Mesendoderm (in vitro differentiated cells): ENCODE measurements at places on chromosomes 2 and 18.

DNA sequence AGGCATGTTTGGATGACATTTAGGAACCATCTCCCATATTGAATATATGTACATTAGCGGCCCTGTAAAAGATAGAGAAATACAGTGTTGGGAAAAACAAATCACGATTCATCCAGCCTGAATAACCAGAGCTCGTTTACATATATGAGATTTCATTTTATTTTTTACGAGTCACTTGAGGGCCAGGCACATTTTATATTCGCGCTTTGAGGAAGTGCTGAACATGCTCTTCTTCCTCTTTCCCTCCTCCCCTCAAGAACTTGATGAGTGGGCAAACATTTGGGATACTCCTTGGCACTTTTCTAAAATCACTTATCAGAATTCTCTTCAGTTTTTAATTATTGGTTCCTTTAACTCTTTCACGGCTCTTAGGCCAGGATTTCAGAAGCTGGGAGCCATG is 268.0 kb upstream of the TANK start:
- no peak for DNase-seq

- no peak for DNase-seq
These were observed 171.2 kb downstream of the ASB1 start for GRCh38 chr2:238597638-238598528.

DNA sequence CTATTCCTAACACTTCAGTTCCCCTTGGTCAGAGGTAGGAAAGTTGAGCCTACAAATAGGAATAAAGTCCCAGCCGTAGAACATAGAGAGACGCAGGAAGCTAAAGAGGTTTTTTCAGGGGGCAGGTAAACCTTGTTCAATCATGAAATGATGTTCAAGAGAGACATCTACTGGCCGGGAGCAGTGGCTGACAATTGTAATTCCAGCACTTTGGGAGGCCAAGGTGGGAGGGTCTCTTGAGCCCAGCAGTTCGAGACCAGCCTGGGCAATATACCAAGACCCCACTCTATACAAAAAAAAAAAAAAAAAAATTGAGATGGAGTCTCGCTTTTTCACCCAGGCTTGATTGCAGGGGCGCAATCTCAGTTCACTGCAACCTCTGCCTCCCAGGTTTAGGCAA is 66.7 kb upstream of the DNAJC10 start:
- peak; percentile 78 for DNase-seq

DNA sequence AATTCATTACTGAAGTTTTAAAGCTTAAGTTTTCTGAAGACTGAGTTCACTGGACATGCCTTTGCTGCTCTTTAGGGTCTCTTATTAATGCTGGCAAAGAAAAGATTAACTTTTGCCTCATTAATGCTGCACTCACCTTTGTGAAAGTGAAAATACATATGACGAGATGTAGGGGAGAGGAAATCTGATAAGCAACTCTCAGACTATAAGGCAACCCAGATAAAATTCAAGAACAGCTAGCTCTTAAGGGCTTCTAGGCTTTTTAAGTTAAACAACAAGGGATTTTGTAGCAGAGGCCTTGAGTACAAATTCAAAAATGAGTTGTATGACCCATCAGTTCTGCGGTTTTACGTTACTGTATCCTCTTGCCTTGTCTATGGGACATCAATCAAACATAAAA is 143.7 kb downstream of the USP34 start:
- DNase-seq: no peak

DNA sequence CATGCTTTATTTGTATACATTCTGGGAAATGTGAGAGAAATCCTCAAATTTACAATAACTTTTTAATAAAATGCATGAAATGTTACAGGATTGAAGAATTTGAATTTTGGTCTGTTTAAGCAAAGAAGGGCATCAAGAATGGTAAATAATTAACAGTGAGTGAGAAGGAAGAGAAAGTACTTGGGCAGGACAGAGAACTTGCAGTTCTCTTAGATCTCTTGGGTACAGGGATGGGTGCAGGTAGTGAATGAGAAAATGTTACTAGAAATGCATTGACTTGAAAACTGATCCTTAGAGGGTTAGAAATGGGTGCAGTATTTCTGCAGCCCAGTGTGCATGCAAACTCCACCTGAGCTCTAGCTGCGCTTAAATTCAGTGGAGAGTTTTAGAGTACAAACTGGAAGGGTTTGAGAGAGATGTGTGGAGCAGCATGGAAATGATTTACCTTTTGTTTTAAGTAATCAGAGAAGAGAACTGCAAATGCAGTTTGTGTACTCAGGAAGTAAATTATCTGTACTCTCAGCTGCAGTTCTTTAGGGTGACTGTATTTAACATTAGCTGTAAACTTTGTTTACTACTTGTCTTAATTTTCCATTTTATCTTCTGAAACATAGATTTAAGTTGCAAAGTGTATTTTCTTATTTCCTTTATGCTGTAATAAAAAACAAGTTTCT is 51.0 kb upstream of the RAB27B start:
- DNase-seq: no peak

- no peak for DNase-seq
These were observed 137.0 kb downstream of the NCKAP5 start for GRCh38 chr2:133431289-133431688.

DNA sequence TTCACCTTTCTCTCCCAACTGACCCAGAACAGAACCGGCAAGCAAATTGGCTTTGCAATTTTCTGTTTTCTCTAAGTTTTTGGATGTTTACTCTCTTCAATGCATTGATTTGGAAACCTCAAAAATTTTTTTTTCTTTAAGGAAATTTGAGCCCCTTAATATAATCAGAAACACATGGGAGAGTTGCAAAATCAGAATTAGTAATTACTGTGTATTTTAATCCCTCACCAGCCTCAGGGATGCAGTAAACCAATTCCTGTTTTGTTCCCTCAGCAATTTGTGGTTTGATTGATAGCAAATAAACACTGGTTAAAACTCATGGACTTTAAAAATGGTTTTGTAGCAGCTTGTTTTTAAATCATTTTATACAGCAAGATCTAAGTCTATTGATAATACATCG is 281.5 kb downstream of the NEDD4L start:
- DNase-seq: no peak

- DNase-seq: no peak
These were observed 613.3 kb downstream of the TSN start for GRCh38 chr2:122368576-122369243.

- DNase-seq: peak; percentile 33
These were observed 38.3 kb upstream of the SMAD2 start for GRCh38 chr18:47968721-47969120.

DNA sequence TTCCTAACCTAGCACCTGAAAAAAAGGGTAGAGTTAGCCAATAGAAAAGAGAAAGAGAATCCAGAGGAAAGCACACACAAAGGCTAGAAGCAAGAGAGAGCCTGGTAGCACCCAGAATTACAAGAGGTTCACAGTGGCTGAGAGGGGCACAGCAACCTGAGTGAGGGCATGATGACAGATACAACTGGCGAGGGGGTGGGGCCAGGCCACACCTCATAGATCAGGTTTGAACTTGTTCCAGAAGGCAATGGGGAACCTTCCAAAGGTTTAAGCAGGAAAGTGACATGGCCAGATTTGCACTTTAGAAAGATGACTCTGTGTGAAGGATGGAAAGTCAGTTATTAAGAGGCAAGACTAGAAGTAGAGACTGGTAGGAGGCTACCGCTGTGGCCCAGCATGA is 148.0 kb downstream of the TTC32 start:
- no peak for DNase-seq

- DNase-seq: no peak
These were observed 255.2 kb downstream of the LPIN1 start for GRCh38 chr2:12001621-12002020.

DNA sequence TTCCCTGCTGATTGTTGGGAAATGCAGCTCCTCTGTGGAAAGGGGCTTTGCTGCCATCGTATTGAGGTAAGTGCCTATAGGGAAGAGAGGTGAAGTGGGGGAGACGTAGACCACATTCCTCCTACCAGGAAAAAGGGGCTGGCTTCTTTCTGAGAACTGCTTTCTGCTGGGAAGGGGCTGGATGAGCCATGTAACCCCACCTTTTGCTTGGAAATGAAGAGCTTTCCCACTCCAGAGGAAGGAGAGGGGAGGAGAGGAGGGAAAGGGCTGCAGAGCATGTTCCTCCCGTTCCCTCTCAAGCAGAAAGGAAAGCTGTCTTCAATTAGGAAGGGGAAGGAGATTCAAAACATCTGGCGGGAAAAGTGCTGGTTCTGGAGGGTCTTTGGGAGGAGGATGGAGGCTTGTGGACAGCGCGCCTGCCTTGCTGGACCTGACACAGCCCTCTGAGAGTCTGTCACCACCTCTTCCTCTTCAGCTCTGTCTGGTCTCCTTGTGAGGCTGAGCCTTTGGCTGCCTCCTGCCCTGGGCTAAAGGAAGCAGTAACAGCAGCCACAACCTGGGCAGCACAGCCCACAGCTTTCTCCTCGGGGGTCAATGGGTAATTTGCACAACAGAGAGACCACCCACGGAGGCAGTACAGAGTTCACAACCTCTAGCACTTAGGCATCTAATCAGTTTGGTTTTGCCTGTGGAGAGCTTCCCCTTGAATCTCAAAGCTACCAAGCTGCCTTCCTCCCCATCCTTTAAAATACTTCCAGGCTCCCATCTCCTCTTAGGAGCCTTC is 410.0 kb upstream of the TNP1 start:
- DNase-seq: peak; percentile 88

DNA sequence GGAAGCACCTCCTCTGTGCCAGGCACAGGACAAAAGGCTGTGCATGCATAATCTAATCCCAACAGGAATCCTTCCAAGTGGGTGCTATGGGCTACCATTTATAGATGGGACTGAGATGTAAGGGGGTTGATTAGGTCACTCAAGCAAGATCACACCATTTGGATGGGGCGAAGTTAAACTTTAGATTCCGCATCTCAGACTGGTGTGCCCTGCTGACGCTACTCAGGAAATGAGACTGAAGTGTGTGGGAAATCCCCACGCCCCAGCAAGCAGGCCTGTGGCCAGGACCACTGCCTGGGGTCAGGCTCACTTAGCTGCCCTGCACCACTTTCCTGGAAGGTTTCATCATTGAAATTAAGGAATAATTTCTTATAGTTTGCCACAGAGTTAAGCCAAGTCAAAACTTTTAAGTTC is 70.5 kb upstream of the PPP1CB start:
- no peak for DNase-seq

DNA sequence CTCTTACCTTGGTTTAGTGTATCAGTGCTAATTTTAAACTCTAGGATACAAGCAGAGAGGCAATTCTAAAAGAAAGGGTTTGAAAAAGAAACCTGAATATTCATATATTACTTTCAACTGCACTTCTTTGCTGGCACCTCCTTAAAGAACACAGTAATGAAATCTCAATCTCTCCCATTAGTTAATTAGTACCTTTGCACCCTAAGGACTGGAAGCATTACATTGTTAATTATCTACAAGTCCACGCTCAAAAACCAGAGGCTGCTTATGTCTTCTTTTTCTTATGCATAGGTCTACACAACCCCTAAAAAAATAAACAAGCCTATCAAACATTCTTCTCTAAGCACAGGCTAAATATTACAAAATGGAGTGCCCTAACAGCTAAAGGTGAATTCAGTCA is 20.2 kb downstream of the EPHA4 start:
- DNase-seq: no peak

DNA sequence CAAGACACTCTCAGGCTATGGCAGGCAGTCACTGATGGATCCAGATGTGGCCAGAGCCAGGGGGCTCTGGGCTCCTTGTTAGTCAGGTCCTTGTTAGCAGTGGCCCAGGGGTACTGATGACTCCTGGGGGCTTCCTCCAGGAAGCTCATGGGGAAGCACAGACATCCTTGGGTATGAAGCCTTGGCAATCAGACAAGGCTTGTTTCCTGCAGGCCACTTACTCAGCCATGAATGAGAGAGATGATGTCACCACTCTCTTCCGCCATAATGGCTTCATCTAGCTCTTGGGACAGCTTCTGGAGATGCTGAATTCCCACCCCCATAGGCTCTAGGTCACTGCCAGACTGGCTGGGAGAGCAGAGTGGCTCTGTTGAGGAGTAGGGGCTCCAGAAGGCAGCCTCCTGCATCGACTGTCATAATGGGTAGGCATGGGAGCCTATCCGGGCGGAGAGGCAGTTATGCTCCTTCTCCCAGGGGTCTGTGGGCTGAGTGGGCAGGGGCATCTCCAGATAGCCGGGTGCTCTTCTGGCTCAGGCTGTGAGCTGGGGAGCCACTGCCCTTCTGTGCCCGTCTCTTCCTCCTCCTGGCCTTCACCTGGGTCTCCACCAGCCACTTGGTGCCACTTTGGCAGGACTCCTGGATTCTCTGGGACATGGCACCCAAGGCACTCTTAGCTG is 40.2 kb upstream of the BMPR2 start:
- no peak for DNase-seq

GRCh38 chr2:178327516-178327915 is 123.5 kb downstream of the PRKRA start:
- DNase-seq: no peak

DNA sequence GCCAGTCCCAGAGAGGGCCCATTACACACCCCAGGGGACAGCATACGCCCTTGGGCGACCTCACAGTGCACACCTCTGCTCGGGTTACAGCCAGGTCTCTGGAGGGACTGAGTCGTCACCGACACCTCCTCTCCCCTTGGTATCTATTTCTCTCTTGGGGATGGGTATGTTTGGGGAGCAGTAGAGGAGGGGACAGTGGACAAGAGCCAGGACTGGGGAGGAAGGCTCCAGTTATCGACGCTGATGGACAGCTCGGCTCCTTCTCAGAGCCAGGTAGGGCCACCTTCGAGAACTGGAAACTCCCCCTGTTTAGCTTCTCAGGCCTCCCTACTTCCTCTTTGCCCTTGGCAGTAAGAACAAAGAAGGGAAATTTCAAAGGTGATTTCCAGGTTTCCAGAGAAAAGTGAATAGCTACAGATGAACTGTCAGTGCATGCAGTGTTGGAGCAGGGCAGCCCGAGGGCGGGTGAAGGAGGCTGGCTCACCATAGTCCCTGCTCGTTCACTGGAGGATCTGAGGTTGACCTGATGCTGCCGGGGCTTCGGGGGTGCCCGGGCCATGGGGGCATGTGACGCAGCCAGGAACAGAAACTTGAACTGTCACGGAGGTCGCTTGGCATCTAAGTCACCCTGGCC is 4.4 kb upstream of the SEMA4C start:
- no peak for DNase-seq

DNA sequence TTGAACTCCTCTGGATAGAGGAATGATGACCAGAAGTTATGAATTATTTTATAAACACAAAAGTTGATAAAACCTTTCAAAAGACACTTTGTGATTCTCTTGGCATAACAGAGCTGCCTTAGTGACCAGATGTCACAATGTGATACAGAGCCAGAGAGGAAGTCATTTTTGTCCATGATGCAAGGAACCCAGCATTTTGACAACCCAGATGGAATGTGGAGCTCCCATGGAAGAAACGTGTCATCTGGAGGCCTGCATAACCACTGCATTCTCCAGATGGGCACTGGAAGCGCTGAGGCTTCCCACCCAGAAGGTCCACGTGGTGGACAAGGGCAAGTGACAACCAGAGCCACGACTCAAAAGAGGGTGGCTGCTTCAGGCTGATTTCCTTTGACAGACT is 30.1 kb downstream of the HRH4 start:
- peak; percentile 26 for DNase-seq
